ENCODE measurements at places on chromosomes 2 and 18. TPM values are rescaled to one million over a fixed set of nuclear protein-coding genes. Genes with fewer than 3 reads are reported as not detected.

DSC2 gene
- total RNA-seq, result not detected

GPC1 gene
- total RNA-seq, result 52.1 TPM

CPLX4 gene
- total RNA-seq, result not detected

TFCP2L1 gene
- not detected for total RNA-seq

BMP10 gene
- total RNA-seq, result not detected

CKAP2L gene
- total RNA-seq, result 0.74 TPM

Measured in smooth muscle cell of bladder (primary cell).